Anterior cingulate cortex (tissue), 58 donors: ENCODE measurements at places on chromosomes 16 and 17.

DNA sequence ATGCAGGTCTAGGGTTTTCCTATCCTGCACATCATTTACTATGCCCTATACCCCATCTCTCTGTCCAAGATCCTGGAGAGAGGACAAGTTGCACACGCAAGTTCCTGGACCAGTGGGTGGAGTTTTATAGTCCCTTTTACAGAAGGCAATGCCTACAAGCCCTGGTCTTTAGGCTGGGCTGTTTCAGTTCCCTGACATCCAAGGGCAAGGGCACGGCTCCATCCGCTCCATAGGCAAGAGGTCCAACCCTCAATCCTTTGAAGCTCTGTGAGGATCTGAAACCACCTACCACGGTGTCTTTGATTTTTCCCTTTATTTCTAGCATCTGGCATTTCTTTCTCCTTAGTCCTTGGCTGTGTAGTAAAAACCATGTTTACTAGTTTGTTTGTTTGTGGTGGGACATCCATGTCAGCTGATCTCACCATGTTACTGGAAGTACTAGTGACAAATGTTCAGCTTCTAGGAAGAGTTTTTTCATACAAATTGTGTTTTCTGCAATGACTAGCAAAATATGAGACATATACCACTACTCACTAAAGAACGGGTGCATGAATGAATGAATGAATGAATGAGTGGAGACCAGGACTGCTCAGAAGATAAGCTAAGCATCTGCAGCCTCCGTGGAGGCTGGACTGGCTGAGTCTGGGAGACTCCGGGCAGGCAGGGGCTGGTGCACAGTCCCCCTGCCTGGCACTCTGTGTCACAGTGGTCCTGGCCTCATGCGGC is 359.4 kb downstream of the SLC39A11 start:
- DNase-seq, result no peak

- DNase-seq, result no peak
These were observed at the start of gene IL4R for GRCh38 chr16:27313422-27314160. IL4R (plus strand) TSS chr16:27313974; CDS start chr16:27340204, 26,230 bp downstream.

GRCh38 chr17:64007838-64008282 is 9.7 kb downstream of the PRR29 start:
- DNase-seq, result no peak

DNA sequence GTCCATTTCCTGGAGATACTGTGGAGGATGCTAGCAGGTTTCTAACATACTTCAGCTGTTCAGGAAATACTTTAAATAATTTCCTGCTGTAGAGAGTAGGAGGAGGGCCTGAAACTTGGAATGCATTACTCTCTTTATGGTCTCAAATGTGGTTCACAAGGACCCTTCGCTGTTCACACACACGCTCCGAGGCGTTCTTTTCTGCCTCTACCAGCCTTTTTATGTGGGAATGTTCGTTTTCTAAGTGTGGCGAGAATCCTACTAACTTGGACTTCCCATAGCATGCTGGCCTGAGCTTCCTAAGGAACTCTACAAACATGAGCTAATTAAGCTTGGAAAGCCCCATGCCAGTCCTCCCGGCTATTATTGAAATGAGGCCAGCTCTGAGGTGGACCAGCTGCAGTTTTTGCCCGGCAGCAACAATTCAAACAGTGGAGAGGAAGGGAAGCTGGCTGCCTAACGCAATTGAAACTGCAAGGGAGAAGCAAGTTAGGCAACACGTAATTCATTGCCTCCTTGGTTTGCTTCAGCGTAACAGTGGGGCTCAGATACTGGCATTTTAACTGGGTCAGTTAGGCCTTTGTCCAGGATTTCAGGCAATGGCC is 18.9 kb downstream of the KPNA2 start:
- DNase-seq, result no peak

DNA sequence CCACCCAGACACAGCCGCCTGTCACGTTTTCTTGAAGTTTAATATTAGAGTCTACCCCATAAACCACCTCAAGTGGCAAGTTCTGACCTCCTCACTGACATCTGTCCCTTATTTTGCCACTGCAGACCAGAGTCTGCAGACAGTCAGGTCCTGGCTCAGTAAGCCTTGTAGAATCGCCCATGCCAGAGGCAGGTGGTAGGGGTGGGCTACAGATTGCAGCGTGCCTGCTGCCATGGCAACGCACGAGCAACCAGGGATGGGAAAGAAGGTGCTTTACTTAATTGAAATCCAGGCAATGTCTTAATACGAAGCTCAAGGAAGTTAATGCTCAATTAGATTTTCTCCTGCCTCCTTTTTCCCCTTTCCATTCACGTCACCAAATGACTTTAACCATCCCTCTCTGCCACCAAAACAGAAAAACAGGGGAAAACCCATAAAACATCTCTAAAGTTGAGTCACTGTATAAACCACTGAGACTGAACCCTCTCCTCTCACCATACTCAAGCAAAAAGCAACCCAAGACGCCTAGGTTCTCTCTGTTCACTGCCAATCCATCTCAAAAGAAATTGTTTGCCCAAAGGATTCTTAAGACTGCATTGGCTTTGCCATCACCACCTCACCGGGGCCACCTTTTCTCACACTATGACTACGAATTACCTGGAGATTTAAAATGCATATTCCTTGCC is 228.8 kb downstream of the SLC39A11 start:
- DNase-seq, result no peak

DNA sequence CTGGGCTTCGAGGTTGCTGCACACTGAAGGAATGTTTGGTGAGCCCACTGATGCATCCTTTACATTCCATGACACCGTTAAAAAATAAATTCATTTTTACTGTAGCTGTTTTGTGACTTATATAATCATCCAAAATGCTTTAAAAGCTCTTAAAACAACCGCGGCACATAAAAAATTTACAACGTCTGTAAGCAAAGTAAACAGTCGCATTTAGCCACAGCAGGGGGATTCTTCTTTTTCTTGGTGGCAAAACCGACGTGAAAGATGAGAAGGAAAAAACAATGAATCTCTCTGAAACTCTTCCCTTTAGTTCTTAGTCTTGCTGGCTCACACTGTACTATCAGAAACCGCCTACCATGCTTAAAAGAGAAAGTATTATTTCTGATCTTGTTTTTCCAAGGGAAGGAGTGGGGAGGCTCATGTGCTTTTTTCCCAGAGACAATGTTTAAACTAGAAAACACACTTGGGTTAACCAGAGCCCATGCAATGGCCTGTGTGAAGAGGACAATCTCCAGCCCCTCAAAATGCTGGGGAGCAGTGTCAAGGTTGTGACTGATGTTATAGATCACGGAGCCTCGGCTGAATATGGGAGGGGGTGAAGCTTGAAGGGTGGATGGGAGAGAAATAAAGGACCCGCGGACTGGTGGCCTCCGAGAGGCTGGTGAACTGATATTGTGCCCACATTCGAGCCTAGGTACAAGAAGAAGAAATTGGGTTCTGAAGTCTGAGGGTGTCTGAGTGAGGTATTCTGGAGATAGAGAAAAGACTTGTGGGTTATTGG is 91.1 kb downstream of the IRF8 start:
- DNase-seq, result no peak

- no peak for DNase-seq
These were observed 27.0 kb downstream of the RTN4RL1 start for GRCh38 chr17:1997927-1998742.

- DNase-seq, result peak; percentile 10
These were observed 47.9 kb downstream of the RAB11FIP3 start for GRCh38 chr16:473046-474043.

GRCh38 chr17:39284685-39285084 is 58.9 kb upstream of the STAC2 start:
- DNase-seq, result no peak
